Common myeloid progenitor, CD34-positive (primary cell): ENCODE measurements at places on chromosomes 7 and 10.

- DNase-seq: peak; percentile 38
These were observed 29.3 kb upstream of the TTYH3 start for GRCh38 chr7:2602406-2603043.

DNA sequence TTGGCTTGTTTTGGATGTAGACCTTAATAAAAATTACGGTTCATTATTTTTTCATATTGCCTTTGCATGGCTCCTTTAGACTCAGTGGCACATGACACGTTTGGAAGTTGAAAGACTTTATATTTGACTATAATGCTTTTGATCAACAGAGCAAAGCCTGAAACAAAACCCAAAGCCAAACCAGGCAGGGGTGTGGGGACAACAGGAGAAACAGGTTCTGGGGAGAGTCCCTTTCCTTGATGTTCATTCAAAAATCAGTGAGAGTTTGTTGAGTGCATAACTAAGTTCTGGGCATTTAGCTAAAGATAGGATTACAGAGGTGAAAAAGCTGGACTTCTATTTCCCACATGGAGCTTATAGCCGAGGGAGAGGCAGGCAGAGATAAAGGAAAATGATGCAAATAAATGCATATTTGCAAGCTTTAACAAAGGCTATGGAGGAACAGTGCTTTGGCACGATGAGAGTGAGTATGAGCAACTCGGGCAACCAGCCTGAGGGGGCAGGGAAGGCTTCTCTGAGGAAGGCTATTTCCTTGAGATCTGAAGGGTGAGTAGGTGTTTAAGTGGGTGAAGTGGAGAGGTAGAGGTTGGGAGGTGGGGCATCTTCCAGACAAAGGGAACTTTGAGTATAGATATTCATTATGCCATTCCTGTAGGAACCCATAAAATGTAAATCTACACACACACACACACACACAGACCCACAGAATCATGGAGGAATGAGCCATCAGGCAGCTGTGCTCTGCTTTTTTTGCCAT is 34.5 kb upstream of the PDZD8 start:
- DNase-seq: no peak

- DNase-seq: no peak
These were observed 21.3 kb upstream of the HERPUD2 start for GRCh38 chr7:35716038-35716803.

DNA sequence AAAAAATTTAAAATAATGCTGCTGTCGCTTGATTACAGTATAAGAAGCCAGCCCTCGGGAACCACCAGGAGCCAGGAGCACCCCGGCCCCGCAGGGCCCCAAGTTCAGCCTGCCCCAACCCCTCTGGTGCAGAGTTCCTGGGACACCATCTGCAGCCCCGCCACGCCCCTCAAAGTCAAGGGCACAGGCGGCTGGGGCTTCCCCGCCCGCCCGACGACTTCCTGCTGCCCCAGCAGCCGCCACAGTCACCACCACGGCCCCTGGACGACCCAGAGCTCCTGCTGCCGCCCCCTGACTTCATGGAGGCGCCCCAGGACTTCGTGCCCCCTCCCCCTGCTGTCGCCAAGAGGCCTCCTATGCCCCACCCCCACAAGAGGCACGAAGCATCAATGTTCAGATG is 103.6 kb upstream of the PDSS1 start:
- peak; percentile 49 for DNase-seq

- no peak for DNase-seq
These were observed at the start of gene DPY19L1 for GRCh38 chr7:35037211-35037525. Gene DPY19L1 (minus strand): TSS chr7:35037485. CDS start chr7:35037394, 91 bp downstream.

- DNase-seq: peak; percentile 66
These were observed 520 bp downstream of the MOSPD3 start for GRCh38 chr7:100612730-100613390.

- DNase-seq: no peak
These were observed 128.6 kb upstream of the SLC26A5 start for GRCh38 chr7:103574576-103574975.

GRCh38 chr7:24731313-24731712 is 26.0 kb downstream of the GSDME start:
- no peak for DNase-seq

GRCh38 chr10:17961551-17962422 is 10.1 kb downstream of the SLC39A12 start:
- no peak for DNase-seq

DNA sequence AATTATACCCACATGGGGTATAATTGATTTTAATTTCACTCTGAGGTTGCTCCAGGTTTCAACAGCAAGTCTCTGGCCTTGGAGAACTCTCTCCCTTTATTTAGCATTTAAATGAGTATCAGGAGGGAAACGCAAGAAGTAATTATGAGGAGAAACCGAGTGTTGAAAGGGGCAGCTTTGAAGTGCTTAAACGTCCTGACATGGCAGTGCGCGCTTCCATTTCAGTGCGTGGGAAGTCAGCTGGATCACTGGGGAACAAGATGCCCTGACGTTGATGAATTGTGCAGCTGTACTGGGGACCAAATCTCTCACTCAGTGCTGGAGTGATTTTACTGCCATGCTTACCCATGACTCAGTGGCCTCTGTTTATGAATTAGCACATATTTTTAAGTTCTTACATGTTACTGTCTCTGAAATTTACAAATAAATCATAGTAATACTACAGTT is 106.0 kb upstream of the PRR15 start:
- DNase-seq: no peak

- DNase-seq: no peak
These were observed 21.2 kb downstream of the PALD1 start for GRCh38 chr10:70499836-70500167.

GRCh38 chr10:7410301-7410861 is 453 bp downstream of the SFMBT2 start:
- peak; percentile 48 for DNase-seq

DNA sequence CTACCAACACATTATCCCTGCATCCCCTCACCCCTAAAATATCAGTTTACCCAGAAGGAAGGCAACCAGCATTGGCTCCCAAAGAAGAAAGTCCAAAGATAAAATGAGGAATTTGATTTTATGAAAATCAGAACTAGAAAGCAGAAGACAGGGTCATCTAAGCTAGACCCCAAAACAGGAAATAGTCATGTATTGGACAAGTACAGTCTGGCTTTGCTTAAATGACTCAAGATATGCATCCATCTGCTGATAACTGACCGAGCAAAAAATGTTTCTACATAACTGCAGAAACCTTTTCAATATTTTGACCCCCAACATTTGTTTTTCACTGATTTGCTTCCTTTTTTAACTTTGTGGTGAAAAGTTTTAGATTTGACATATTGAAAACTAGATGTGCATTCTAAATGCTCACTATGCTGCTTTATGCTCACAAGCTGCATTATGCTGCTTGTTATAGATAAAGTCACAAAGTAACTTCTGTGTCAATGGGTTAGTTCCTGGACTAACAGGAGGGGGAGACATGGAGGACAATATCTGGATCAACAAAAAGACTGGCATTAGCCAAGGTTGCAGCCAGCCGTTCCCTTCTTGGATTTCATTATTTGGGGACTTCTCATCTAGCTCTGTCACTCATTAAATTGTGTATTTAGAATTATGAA is 227.0 kb downstream of the INHBA start:
- DNase-seq: no peak

- no peak for DNase-seq
These were observed 19.9 kb upstream of the HOXA13 start for GRCh38 chr7:27219821-27220220.

DNA sequence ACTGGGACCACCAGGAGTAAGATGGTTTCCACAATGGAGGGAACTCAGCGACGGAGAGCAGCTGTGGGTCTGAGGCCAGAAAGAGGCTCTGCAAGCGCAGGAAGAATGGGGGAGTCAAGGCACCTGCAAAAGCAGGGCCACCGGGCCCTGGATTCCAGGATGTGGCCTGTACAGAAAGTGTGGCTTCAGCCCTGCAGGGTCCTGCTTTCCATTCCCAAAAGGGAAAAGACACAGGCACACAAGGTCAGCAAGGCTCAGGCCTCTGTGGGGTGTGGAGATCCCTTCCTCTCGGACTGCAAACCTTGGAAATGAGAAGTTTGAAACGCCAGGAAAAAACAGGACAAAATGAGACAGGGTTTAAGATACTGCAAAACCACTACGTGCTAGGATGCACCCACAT is 232.5 kb downstream of the TNS3 start:
- DNase-seq: no peak

DNA sequence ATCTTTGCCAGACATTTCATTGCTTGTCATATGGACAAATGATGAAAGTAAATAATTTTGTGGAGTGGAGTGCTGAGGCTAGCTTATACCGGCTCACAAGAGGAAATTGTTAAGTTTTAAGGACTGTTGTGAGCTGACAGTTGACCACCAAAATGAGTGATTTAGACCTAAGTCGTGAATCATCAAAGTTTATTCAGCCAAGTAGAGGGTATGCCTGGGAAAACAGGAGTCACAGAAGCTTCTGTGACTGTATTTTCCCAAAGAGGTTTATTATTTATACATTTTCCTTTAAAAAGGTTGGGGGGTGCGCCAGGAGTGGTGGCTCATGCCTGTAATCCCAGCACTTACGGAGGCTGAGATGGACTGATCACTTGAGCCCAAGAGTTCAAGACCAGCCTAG is 21.8 kb downstream of the MRPS24 start:
- peak; percentile 26 for DNase-seq

- DNase-seq: no peak
These were observed 12.8 kb upstream of the RGS10 start for GRCh38 chr10:119555178-119555784.

- DNase-seq: peak; percentile 85
These were observed 587 bp downstream of the HOXA10 start for GRCh38 chr7:27173511-27173955.

- peak; percentile 68 for DNase-seq
These were observed 86.5 kb downstream of the ARID5B start for GRCh38 chr10:61987951-61988379.

GRCh38 chr7:1086588-1087464 is 1.1 kb upstream of the GPER1 start:
- peak; percentile 58 for DNase-seq

DNA sequence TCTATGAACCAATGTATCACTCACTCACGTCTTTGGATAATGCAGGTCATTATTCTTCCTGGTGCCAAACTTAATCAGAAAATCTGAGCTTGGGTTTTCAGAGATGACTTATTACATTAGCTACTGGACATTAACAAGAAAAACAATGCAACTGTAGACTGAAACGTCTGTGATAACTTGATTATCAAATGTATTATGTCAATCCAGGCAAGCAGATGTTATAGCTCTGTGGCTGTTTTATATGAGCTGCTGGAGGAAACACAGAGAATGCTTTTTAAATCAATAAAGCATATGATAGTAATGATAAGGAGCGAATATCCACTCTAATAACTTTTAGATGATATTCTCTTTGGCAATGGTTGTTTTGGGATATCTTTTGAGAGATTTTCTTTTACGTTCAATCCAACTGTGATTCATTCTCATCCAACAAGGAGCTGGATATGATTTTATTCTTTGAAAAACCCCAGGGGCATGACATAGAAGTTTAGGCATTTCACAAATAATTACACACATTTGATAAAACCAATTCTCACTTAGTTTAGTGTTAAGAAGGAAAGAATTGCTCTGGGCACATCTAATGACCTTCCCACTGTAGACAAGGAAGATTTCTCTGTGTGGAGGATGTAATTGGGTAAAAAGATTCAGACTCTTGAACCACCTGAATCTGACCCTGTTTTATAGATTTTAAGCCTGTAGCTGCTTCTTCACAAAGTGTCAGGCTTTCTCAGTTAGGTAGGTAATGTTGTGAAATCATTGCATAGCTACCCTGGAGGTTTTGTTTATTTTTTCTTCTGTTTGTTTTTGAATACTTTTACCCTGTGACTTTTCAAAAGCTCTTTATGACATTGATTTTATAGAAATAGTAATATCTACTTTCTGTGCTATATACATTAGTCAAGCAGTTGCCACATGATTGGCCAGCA is 1124.7 kb downstream of the DNAJB9 start:
- no peak for DNase-seq

GRCh38 chr7:150787321-150788281 is 12.6 kb downstream of the TMEM176B start:
- DNase-seq: peak; percentile 71

- no peak for DNase-seq
These were observed 4.1 kb upstream of the CDK14 start for GRCh38 chr7:90592033-90592432.

- no peak for DNase-seq
These were observed 43.1 kb downstream of the TNRC18 start for GRCh38 chr7:5380350-5381070.

GRCh38 chr7:117012696-117013095 is 59.4 kb downstream of the ST7 start:
- peak; percentile 76 for DNase-seq

DNA sequence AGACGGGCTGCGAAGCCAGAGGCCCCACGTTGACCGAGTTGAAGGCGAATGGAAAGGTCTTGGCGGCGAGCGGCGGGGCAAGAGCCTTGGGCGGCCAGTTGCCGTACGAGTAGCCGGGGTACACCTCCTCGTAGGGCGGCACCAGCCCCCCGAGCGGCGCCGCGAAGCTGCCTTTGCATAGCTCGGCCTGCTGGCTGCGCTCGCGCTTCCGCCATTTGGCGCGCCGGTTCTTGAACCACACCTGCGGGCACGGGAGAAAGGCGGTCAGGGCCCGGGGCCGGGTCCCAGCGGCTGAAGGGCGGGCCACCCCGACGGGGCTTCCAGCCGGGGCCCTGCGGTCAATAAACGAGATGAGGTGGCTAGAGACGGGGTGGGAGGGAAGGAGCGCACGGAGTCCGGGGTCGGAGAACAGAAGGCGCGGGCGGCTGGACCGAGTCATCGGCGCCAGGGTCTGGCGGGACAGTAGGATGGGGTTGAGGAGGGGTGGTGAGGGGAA is 4.8 kb downstream of the ELOVL3 start:
- no peak for DNase-seq

DNA sequence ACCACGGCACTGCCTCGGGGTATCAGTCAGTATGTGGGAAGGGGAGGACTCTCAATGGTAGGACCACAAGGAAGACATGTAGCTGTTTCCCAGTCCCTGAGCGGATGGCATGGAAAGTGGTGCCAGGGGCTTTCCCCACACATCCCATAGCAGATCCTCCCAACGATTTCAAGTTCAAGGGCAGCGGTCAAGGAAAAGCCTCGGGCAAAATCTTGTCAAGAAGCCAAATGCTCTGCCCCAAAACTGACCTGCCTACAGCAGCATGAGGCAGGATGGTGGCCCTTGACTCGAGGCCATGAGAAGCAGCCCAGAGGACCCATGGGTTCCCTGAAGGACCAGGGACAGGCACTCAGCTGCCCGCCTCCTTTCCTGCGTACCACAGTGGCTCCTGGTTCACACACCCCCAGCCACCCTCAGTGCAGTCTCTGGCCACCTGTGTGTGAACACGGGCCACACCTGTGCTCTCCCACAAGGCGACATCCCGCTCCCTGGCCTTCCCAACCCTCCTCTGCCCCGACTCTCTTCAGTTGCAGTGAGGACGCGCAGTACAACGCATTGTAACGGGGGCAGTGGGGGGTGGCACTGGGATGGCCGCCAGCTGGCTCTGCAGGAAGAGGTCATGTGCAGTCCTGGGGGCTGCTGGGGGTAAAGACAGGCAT is 43.6 kb downstream of the CTBP2 start:
- DNase-seq: no peak

GRCh38 chr7:125661677-125662076 is 732.1 kb upstream of the POT1 start:
- peak; percentile 76 for DNase-seq

- DNase-seq: no peak
These were observed 9.9 kb downstream of the ARHGAP22 start for GRCh38 chr10:48594803-48595538.

- peak; percentile 62 for DNase-seq
These were observed 7.6 kb upstream of the ZNF503 start for GRCh38 chr10:75408911-75409885.

- peak; percentile 61 for DNase-seq
These were observed 11.6 kb downstream of the LBX1 start for GRCh38 chr10:101217450-101218281.
